ENCODE measurements at places on chromosomes 2 and 18. TPM values are rescaled to one million over a fixed set of nuclear protein-coding genes. Genes with fewer than 3 reads are reported as not detected.

The ACAA2 gene
- total RNA-seq, result 55.6 TPM

The RIT2 gene
- total RNA-seq, result not detected

The STPG4 gene
- not detected for total RNA-seq

The DPP10 gene
- not detected for total RNA-seq

The RAPGEF4 gene
- total RNA-seq, result 2.2 TPM

The FBXO41 gene
- 1.0 TPM for total RNA-seq

The CGREF1 gene
- 19.2 TPM for total RNA-seq

The GFPT1 gene
- total RNA-seq, result 50.8 TPM

The LYPD1 gene
- 0.11 TPM for total RNA-seq

The CETN1 gene
- total RNA-seq, result not detected

The TAF1B gene
- 9.0 TPM for total RNA-seq

The CPO gene
- total RNA-seq, result not detected

The REG3A gene
- not detected for total RNA-seq

The SRD5A2 gene
- total RNA-seq, result not detected

The LOXL3 gene
- 52.4 TPM for total RNA-seq

The ANKRD44 gene
- total RNA-seq, result 8.9 TPM

The STK25 gene
- 239 TPM for total RNA-seq

Measured in GM23248 (cell line).